Left forelimb (tissue), 1 donor: ENCODE measurements at places on chromosomes 7 and 10.

DNA sequence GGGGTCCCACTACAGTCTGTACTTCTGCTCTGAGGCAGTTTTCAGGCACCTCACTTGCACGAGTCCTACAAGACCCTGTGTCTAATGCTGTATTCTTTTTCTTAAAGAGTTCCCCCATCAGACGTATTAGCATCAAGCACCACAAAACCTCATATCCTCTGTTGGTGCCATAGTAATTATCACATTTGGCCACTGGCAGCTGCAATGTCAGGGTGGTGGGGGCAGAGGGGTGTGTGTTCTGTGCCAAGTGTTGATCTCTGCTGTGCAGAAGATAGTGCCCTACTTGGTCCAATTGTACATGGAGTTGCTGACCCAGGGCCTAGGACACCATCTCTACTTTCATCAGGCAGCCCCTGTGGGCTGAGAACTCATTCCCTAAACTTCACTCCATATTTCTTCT, 20.0 kb upstream of the JAZF1 start:
- DNase-seq = no peak

GRCh38 chr7:76514926-76515771, 4.8 kb downstream of the UPK3B start:
- DNase-seq = peak; percentile 62

GRCh38 chr7:32941681-32942414, 15.4 kb upstream of the FKBP9 start:
- no peak for DNase-seq

DNA sequence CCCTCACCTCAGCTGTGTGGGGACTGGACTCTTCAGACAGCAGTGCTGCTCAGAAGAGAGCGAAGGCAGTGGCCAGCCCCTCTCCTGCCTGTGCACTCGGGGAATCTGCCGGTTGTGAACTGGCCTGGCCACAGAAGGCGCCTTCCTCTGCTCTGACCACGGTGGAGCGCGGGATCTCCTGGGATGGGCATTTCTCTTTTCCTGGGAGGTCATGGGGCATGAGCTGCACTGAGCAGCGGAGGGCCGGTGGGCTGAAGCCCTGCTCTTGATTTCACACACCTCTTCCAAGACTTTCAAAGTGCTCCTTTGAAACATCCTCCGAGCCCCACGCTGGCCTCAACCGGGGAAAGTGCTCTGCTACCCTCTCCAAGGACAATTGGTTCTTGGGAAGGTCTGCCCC, 125.6 kb upstream of the FAM20C start:
- no peak for DNase-seq
